Endothelial cell (in vitro differentiated cells): ENCODE measurements at places on chromosomes 4 and X. TPM values are rescaled to one million over a fixed set of nuclear protein-coding genes. Genes with fewer than 3 reads are reported as not detected.

- no peak for DNase-seq
- H3K36me3 ChIP-seq, result no peaks in the 10 kb centered on the region
- H3K4me3 ChIP-seq, result no peak overlapping the region
- no peaks in the 10 kb centered on the region for H3K27me3 ChIP-seq
Measured at GRCh38 chr4:153521478-153521877, 55.3 kb downstream of the TMEM131L start.

GRCh38 chr4:110518889-110519490 lies 43.0 kb downstream of the ENPEP start:
- H3K36me3 ChIP-seq, result no peaks in the 10 kb centered on the region
- peaks cover 16% of the 10 kb centered on the region for H3K4me1 ChIP-seq
- peaks cover 4% of the 10 kb centered on the region for H3K27me3 ChIP-seq
- H3K27ac ChIP-seq, result no peak overlapping the region

- H3K4me3 ChIP-seq, result no peak overlapping the region
- no peaks in the 10 kb centered on the region for H3K36me3 ChIP-seq
- no peaks in the 10 kb centered on the region for H3K4me1 ChIP-seq
- no peak overlapping the region for H3K27ac ChIP-seq
- no peak for DNase-seq
Measured at GRCh38 chr4:38820329-38821061, 15.9 kb upstream of the TLR1 start.

The CLDN34 gene
- 0.64 TPM for total RNA-seq
